ENCODE measurements at places on chromosomes 2 and 18. TPM values are rescaled to one million over a fixed set of nuclear protein-coding genes. Genes with fewer than 3 reads are reported as not detected.

- H3K27ac ChIP-seq = no peak overlapping the region
- H3K4me3 ChIP-seq = no peak overlapping the region
- no peaks in the 10 kb centered on the region for H3K36me3 ChIP-seq
- H3K27me3 ChIP-seq = no peaks in the 10 kb centered on the region
- H3K4me1 ChIP-seq = no peaks in the 10 kb centered on the region
Observed at GRCh38 chr2:76984359-76984758, 537.8 kb downstream of the LRRTM4 start.

Gene LYG2
- total RNA-seq = not detected

DNA sequence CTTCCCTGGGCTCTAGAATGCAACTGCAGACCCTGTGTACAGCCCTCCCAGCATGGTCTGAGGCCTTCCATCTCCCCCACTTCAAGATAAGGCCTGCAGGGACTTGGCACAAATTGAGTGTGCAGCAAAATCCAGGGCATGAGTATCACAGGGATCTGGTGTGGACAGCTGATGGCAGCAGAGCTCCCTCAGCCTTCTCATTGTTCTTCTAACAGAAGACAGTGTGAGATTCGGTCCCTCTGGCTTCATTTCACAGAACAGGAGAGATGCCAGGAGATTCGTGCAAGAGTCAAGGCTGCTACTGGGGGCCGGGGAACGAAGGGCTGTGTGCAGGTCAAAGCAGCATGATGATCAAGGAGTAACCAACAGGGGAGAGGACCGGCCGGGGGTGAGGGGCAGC, 85.8 kb downstream of the UXS1 start:
- H3K27ac ChIP-seq = no peak overlapping the region
- no peaks in the 10 kb centered on the region for H3K27me3 ChIP-seq
- peaks cover 19% of the 10 kb centered on the region for H3K36me3 ChIP-seq
- peaks cover 14% of the 10 kb centered on the region for H3K4me1 ChIP-seq

DNA sequence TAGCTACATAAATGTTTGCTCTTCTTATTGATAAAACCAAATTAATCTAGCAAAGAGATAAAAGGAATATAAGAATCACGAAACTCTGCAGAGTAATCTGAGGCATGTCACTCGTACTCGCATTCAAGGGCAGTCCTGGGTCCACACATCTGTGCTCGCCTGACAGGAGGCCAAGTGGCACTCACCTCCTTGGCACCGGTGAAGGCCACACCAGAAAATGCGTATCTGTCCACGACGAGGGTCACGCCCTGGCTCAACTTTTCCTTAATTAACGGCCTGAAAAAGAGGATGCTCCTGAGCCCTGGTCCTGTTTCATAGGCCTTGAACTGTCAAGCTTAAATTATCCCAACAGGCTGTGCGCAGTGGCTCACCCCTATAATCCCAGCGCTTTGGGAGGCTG, 6.6 kb downstream of the DTYMK start:
- no peak for DNase-seq
- H3K36me3 ChIP-seq = peaks cover 47% of the 10 kb centered on the region
- H3K27ac ChIP-seq = no peak overlapping the region
- H3K4me3 ChIP-seq = no peak overlapping the region
- peaks cover 13% of the 10 kb centered on the region for H3K4me1 ChIP-seq
- H3K27me3 ChIP-seq = no peaks in the 10 kb centered on the region

Gene ACKR3
- total RNA-seq = 1.3 TPM

- no peak for DNase-seq
- H3K27ac ChIP-seq = no peak overlapping the region
- no peak overlapping the region for H3K4me3 ChIP-seq
- H3K27me3 ChIP-seq = no peaks in the 10 kb centered on the region
- no peaks in the 10 kb centered on the region for H3K4me1 ChIP-seq
- H3K36me3 ChIP-seq = no peaks in the 10 kb centered on the region
Observed at GRCh38 chr2:80395251-80395650, 90.7 kb upstream of the LRRTM1 start.

- no peaks in the 10 kb centered on the region for H3K4me1 ChIP-seq
- no peak overlapping the region for H3K4me3 ChIP-seq
- no peak overlapping the region for H3K27ac ChIP-seq
- DNase-seq = no peak
- H3K36me3 ChIP-seq = no peaks in the 10 kb centered on the region
Observed at GRCh38 chr18:5693699-5694294, 150.0 kb upstream of the EPB41L3 start.

DNA sequence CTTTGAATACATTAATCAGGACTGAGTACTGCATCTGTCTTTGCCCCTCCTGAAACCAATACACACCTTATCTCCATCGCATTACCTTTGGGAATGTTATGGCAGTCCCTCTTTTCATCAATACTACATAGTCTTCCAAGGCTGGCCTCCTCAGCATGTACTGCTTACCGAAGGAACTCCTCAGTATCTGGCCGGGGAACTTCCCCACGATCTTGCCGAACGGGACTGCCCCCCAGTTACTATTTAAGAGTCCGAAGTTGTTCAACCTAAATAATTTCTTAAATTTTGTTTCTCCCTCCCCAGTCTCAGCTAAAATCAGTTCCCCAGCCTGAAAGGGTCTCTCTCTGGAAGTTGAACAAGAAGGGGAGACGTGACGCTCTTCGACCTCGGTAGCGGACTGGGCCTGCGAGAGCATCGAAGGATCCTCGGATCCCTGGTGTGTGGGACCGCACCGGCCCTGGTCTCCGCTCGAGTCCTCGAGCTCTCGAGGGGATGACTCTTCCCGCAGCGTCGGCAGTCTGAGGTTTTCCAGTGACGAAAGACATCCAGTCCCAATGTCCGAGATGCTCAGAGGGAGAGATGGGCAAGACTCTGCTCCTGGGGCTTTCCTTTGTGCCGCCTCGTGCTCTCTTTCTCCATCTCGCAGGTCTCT, 489 bp downstream of the TRMT61B start:
- peak overlapping the region; percentile 95 for H3K4me3 ChIP-seq
- peaks cover 30% of the 10 kb centered on the region for H3K4me1 ChIP-seq
- H3K27ac ChIP-seq = peak overlapping the region; percentile 98
- H3K27me3 ChIP-seq = peaks cover 1% of the 10 kb centered on the region

DNA sequence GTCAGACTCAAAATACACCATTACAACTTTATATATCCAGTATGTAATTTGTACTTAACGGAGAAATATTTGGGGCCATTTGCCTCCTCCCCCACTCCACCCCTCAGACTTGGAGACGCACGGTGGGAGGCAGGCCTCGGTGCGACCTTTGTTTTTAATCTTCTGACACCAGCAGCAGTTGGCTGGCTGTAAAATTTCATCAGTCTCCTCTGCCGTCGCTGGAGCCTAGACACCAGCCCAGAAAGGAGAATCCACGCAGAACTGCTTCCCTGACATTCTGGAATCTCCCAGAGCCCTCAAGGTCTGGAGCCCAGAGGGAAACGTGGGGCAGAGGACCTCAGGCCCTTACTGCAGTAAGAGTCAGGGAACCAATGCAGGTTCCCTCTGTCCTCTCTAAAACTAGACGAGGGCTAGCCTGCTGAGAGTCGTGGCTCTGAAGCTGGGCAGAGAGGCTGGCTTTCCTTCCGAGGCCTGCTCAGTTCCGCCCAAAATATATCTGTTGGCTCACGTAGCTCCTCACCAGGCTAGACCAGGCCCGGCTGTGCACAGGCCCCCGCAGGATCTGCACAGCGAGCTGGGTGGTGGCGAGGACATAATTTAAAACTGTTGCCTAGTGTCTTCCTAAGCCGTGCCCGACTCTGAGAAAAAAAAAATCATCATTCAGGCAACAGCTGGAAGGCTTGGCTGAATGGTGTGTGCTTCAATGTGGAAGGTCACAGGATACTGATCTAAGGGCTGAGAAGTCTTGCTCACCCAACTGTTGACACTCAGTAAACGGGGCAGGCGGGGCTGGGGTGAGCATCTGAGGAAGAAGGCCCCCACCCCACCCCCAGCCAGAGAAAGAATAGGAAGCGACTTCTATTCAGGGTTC, 40.4 kb downstream of the EN1 start:
- H3K4me1 ChIP-seq = no peaks in the 10 kb centered on the region
- no peak overlapping the region for H3K4me3 ChIP-seq

DNA sequence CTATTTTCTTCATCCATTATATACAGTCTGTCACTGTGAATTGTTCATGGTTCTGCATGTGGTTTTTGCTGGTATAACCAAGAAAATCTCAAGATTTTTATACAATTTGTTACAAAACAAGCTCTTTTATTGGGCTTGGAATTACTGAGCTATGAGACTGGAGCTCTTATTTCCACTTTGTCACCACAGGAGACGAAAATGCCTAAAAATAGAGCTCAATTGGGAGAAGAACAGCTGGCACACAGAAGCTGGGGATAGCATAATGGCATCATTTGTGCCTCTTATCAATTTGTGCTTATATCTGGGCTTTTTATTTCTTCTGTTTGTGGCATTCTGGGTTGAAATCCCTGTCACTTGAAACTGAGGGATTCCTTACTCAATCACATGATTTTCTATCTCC, 219.1 kb downstream of the CALCRL start:
- no peaks in the 10 kb centered on the region for H3K4me1 ChIP-seq
- H3K27me3 ChIP-seq = no peaks in the 10 kb centered on the region
- DNase-seq = no peak

Gene SPP2
- total RNA-seq = not detected

DNA sequence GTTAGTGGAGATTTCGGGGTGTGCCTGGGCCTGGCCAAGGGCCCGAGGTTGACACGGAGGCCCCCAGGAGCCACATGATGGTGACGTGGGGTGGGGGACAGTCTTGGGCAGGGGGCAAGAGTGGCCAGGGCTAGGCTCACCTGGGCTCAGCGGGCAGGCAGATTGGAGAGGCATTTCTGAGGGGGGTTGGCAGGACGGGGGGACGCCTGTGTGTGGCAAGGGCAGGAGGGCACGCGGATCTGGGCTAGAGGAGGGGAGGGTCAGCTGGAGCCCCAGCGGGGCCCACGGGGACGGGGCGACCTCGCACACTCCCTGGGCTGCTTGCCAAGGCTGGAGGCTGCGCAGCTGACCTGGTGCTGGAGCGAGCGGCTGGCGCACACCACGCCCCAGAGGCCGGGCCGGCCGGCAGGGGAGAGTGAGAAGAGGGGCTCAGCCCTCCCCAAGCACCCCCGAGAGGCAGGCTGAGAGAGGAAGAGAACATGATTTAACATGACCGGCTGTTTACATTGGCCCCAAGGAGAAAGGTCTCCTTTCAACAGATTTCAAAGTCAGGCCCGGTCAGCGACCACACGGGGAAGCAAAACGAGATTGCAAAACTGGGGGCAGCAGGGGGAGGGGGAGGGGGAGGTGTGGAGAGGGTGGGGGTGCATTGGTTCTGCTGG, 38.0 kb upstream of the SNED1 start:
- no peak overlapping the region for H3K4me3 ChIP-seq
- peak; percentile 29 for DNase-seq
- no peaks in the 10 kb centered on the region for H3K4me1 ChIP-seq
- no peaks in the 10 kb centered on the region for H3K36me3 ChIP-seq

Gene GPR45
- total RNA-seq = not detected

Gene SERPINB13
- not detected for total RNA-seq

GRCh38 chr18:68972176-68972575, 174.3 kb downstream of the CCDC102B start:
- no peak overlapping the region for H3K27ac ChIP-seq
- H3K36me3 ChIP-seq = no peaks in the 10 kb centered on the region
- no peak for DNase-seq
- no peaks in the 10 kb centered on the region for H3K4me1 ChIP-seq
- H3K4me3 ChIP-seq = no peak overlapping the region
- H3K27me3 ChIP-seq = no peaks in the 10 kb centered on the region

DNA sequence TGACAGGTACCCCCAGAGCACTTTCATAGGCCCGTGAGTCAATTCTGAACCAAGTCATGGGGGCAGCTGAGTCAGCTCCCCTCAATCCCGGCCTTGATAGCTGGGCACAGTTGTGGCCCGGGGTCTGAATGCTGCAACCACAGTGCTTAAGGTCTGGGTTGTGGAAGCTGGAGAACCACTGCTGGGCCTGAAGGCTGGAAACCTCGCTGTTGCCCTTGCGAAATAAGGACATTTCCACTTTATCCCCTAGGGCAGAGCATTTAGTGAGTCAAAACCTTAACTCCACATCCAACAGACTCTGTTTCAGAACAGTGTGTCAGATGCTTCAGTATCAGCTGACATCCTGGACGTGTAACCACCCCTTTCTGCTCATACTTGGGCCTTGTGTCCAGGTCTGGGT, 58.6 kb downstream of the SP110 start:
- H3K4me1 ChIP-seq = peaks cover 12% of the 10 kb centered on the region
- no peak for DNase-seq
- no peaks in the 10 kb centered on the region for H3K27me3 ChIP-seq
- H3K27ac ChIP-seq = no peak overlapping the region
- H3K4me3 ChIP-seq = no peak overlapping the region

DNA sequence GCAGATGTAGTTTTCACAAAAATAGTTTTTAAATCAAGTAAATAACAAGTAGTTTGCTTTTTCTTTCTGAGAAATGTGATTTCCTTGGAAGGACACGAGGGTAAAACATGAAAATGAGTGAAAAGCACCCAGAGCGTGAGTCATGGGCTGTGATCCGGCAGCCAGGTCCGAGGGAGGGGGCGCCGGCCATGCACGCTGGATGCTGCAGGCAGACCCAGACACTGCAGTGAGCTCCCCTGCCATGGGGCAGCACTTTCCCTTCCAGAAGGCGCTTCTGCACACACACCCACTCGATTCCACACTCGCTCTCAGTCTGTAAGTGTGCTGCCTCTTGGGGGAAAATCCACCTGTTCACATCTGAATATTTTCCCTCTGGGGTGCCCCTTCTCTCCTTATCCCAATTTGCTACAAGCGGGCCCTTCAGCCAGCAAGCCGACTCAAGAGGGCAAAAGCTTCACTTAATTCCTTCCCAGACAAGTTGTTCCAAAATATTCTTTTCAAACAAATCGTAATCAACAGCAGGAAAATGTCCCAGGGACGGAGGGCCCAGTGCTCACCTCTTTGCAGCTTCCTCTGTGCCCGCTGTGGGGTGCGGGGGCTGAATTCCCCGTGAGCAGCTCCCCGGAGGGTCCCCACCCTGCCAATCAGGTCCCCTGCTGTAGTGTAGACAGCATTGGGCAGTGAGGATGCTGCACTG, 87.0 kb upstream of the ID2 start:
- no peak for DNase-seq
- no peaks in the 10 kb centered on the region for H3K36me3 ChIP-seq
- H3K4me3 ChIP-seq = no peak overlapping the region
- no peaks in the 10 kb centered on the region for H3K4me1 ChIP-seq
- peaks cover 28% of the 10 kb centered on the region for H3K27me3 ChIP-seq
- no peak overlapping the region for H3K27ac ChIP-seq

Gene GNLY
- total RNA-seq = 364 TPM

Gene UGT1A3
- not detected for total RNA-seq

Gene LIMS4
- total RNA-seq = 0.85 TPM

- peaks cover 43% of the 10 kb centered on the region for H3K4me1 ChIP-seq
- H3K27ac ChIP-seq = peak overlapping the region; percentile 42
- H3K4me3 ChIP-seq = peak overlapping the region; percentile 98
- H3K36me3 ChIP-seq = peaks cover 9% of the 10 kb centered on the region
- no peak for DNase-seq
Observed at GRCh38 chr2:186484062-186484735, 1.9 kb upstream of the ZC3H15 start.

Gene TUBB8B
- total RNA-seq = not detected

- no peak overlapping the region for H3K27ac ChIP-seq
- peaks cover 10% of the 10 kb centered on the region for H3K36me3 ChIP-seq
- H3K4me1 ChIP-seq = no peaks in the 10 kb centered on the region
- H3K27me3 ChIP-seq = no peaks in the 10 kb centered on the region
Observed at GRCh38 chr18:57651914-57652313, 30.3 kb upstream of the NARS1 start.

- no peak for DNase-seq
- H3K4me3 ChIP-seq = no peak overlapping the region
- H3K4me1 ChIP-seq = peaks cover 7% of the 10 kb centered on the region
Observed at GRCh38 chr18:13120255-13120654, 98.3 kb upstream of the LDLRAD4 start.

GRCh38 chr2:148048475-148049221, 27.8 kb downstream of the MBD5 start:
- peak; percentile 40 for DNase-seq
- no peaks in the 10 kb centered on the region for H3K27me3 ChIP-seq
- peaks cover 33% of the 10 kb centered on the region for H3K4me1 ChIP-seq
- no peak overlapping the region for H3K4me3 ChIP-seq
- H3K36me3 ChIP-seq = peaks cover 9% of the 10 kb centered on the region
